Stimulated activated CD4-positive, alpha-beta T cell treated with anti-CD3 and anti-CD28 coated beads, Interleukin-2, amount 100 ng/mL, for 48 hours (primary cell): ENCODE measurements at places on chromosomes 5 and 9.

DNA sequence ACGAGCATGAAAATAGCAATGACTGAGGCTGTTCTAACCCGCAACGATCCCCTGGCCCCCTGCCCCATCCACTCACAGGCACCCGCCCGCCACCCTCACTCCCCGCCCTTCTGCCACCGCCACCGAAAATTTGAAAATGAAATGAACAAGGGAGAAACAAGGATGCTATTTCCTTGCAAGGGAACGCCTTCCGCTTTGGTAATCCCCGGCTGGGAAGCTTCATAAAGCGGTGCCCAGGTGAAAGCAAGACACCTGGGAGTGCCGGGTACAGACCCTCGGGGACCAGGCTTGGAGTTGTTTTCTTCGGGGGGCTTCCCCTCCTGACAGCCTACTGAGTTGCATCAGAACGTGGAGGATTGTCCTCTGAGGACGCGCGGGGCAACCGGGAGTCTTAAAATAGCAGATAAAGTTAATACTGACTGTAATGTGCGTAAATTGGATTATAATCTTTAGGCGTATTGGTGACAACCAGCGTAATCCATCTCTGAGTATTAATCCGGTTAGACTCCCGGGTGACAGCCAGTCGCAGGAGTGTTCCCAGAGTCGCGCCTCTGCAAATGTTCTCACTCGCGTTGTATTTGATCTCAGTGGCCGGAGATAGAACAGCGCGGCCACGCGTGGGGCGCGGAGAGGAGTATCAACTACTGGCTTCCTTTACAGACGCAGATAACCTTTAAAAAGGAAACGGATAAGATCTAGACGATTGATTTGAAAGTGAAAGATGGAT lies 885 bp upstream of the MLLT3 start:
- DNase-seq, result peak; percentile 28

DNA sequence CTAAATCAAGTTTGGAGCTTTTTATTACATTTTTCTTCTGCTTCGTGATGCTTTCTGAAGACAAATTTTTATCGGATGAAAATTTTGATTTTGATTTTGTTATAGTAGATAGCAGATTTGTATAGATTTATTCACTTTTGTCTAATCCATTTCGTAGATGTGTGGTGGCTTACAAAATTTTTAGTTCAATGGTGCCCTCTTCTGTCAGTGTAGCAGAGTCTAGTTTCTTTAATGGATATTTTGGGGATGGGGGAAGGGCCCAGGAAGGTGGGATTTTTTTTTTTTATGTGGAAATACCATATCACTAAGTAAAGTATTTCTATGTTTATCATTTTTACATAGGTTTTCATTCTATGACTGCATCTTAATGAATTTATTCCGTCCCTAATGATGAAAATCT lies 259.9 kb upstream of the TARS1 start:
- DNase-seq, result no peak

DNA sequence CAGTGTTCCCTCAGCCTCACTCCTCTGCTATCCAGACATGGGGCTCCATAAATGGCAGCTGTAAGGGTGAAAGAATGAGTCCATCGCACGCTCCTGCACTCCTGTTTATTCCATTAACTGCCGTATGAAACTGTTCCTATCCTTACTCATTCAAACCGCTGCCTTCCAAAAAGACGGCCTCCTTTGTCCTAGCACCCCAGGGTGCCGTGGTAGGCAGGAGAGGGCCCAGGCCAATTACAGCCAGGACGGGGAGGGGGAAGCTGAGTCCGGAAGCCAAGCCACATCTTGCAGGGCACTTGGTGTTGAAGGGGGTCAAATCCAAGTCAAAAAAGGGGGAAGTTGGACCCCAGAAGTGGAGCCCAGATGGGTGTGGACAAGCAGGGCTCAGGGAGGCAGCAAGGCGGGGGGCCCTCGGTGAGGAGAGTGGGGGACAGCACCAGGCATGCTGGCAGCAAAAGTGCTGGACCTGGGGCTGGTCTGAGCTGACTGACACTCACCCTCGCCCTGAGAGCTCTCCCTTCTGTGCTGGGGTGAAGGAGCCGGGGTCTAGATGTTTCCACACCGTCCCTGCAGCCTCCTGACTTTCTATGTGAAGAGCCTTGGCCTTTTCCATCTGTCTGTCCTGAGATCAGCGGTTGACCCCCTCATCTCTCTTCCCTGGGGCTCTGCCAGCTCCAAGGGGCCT lies 63.3 kb downstream of the COL23A1 start:
- no peak for DNase-seq

DNA sequence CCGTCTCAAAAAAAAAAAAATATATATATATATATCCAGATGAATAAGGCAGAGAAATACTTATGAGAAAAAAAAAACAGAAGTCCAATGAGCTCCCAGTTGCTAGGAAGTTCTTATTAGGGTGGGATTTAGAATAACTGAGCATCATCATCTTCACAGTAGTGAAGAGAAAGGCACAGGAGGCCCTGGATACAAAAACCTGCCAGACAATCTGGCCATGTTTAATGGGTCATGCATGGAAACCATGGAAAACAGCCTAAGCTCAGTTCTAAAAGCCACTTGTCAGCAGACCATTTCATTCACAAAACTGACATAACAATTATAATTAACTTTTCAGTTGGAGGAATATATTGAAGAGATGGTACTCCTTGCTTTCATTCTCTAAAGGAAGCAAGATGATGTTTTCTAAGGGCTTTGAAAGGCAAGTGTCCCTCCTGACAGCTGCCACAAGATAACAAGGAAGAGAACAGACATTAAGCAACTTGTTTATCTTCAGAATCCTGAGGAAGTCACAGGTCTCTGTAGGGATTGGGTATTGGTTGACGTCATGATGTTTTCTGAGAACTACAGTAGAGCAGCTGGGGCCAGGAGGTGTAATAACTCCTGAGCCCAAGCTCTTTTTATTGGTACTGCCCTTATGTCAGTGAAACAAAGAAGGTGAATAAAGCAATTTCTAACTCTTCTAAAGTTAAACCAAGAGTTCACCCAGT lies 463.1 kb downstream of the DMAC1 start:
- no peak for DNase-seq

GRCh38 chr5:1176473-1177391 lies 24.7 kb upstream of the SLC6A19 start:
- DNase-seq, result no peak

DNA sequence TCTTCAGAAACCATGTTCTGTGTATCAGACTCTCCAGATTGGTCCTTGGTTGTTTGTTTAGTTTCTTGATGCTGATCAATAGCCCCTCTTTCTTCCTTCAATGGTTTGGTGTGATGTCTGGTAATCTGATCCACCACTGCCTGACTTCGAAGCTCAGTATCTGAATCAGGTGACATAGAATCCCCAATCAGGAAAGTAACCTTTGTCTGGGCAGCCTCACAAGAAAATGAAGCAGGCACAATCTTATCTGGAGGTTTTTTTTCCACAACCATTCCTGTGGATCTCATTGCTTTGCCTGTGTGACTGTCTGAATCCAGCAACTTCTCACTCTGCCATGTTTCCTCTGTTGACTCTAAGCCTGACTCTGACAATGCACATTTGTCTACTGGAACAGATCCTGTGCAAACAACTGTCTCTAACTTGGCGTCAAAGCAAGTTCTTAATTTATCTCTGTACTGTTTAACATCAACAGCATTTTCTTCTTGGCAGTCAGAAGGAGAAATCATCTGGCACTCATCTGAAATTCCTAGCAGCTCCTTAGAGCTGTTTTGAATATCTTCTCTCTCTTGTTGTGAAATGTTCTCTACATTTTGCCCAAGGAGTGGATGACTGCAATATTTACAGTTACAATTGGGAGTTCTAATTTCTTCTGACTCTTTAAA lies 37.1 kb upstream of the RAPGEF6 start:
- no peak for DNase-seq

DNA sequence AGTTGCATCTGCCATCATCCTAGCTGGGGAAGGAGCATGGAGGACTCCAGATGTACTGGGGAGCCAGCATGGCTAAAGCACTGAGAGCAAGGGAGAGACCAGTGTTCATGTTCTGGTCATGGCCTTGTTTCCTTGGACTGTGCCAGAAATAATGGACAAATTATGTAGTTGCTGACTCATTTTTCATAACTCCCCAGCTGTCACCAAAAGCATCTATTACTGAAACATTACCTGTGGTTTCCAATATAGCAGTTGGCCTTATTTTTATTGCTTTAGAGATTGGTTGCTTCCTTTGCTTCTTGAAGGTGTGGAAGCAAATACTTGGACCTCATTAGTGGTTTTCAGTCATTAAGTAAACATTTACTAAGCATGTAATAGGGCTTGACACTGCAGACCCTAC lies 11.3 kb downstream of the RALGPS1 start:
- no peak for DNase-seq

- no peak for DNase-seq
Measured at GRCh38 chr5:174721530-174722432, 2.6 kb upstream of the MSX2 start.

GRCh38 chr5:119168401-119168800 lies 97.5 kb downstream of the DMXL1 start:
- DNase-seq, result no peak

- no peak for DNase-seq
Measured at GRCh38 chr5:148202531-148203203, at the start of gene SPINK6. SPINK6 (plus strand) TSS chr5:148203042; CDS start chr5:148203097, 55 bp downstream.

DNA sequence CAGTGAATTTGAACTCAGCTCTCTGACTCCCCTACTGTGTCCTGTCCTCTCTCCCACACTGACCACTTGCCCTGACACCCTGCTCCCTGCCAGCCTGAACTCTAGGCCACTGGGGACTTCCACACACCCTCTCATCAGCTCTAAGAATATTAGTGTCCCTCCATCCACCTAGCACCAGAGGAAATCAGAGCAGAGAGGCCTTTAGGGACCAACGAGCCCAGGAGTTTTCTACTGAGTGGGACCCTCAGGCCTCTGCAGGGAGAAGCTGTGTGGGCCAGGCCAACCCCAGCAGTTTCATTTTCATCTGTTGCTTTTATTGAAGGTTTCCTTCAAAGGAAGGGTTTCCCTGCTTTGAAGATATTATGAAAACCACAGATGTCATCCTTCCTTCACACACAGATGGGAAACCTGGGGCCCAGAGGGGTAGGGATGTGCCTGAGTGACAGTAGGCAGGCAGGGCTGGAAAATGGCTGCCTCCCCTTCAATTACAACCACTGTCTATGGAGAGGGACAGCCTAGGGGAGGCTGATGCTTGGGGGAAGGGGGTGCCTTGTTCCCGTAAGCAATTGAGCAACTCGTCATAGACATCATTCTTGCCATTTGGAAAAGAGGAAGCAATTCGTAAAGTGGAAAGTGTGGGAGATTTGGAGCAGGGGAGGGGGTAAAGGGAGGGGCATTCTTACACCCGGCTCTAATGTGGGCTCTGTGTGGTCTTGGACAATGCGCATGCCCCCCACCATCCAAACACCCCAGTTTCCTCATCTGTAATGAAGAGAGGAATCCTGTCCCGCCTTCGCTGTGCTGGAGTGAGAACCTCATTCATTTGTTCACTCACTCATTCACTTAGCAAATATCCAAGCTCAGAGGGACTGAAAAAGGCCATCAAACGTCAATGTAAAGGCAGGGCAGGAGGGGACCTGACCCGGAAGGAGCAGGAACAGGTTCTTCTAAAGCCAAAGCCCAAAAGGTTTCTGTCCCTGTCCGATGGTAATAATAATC lies 3.9 kb downstream of the GLIPR2 start:
- DNase-seq, result no peak

GRCh38 chr5:124546643-124547042 lies 199.8 kb downstream of the ZNF608 start:
- DNase-seq, result no peak

- no peak for DNase-seq
Measured at GRCh38 chr5:132099076-132099748, 25.6 kb downstream of the CSF2 start.

GRCh38 chr5:10485142-10485795 lies 43.6 kb downstream of the ROPN1L start:
- no peak for DNase-seq

- DNase-seq, result no peak
Measured at GRCh38 chr9:137899551-137900360, 22.2 kb downstream of the CACNA1B start.

DNA sequence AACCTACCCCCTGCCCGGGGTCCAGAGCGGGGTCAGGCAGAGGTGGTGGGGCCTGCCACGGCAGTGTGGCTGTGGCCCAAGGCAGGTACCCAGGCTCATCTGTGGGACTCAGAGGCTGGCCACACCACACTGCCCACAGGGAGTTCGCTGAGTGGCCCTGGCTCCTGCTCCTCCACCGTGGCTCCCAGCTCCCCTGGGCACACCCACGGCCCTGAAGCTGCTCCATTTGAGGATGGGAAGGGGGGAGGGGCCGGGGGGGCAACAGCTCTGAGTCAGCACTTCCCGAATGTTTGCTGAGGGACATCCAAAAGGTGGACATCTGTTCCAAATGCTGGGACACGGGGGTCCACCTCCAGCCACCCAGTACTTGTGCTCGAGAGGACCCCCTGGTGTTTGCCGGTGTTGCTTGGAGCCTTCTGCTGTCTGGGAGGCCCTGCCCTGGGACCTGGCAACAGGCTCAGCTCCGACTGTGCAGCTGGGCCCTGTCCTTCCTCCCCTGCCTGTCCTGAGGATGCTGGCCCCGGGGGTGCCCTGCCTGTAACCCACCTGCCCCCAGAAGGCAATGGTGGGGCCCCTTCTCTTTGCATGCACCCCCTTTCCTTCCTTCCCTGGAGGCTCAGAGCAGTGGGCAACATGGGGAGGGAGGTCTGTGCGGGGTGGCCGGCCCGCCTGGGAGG lies 2.5 kb upstream of the NRARP start:
- no peak for DNase-seq
